ENCODE measurements at places on chromosomes 12 and 14.

- DNase-seq = no peak
Measured at GRCh38 chr12:129530984-129531383, 372.8 kb downstream of the TMEM132D start.

- no peak for DNase-seq
Measured at GRCh38 chr14:102759456-102760187, 17.6 kb upstream of the TRAF3 start.

DNA sequence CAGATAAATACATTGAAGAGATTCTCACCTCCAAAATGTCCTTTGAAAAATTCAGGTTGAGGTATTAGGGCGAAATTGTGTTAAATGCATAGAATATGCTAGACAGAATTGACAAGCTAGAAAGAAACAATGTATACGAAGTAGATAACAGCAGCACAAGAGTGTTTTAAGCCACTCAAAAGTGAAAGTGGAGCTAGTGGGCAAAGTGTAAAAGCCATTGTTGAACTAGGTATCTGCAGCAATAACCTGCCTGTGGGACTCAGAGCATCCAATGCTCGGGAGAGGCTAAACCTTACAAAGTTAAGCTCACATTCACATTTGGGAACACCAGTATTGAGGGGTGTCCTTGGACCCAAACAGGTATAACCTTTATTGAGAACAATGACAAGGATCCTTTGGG is 180.6 kb upstream of the TMPO start:
- no peak for DNase-seq

DNA sequence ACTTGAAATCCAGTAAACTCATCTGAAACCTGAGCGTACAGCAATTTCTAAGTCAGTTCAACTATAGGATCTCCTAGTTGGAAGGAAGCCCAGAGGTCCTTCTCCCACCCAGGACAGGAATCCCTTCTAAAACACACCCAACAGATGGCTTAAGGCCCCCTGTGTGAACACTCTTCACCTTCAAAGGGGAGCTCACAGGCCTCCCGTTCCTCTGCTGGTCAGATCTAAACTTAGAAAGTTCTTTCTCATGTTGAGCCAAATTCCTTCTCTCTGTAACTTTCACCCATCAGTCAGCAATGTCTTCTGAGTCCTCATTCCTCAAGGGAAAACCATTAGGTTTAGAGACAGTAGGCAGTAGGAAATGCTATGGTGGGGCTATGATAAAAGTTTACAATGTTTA is 355.2 kb downstream of the PCNX1 start:
- DNase-seq = no peak

DNA sequence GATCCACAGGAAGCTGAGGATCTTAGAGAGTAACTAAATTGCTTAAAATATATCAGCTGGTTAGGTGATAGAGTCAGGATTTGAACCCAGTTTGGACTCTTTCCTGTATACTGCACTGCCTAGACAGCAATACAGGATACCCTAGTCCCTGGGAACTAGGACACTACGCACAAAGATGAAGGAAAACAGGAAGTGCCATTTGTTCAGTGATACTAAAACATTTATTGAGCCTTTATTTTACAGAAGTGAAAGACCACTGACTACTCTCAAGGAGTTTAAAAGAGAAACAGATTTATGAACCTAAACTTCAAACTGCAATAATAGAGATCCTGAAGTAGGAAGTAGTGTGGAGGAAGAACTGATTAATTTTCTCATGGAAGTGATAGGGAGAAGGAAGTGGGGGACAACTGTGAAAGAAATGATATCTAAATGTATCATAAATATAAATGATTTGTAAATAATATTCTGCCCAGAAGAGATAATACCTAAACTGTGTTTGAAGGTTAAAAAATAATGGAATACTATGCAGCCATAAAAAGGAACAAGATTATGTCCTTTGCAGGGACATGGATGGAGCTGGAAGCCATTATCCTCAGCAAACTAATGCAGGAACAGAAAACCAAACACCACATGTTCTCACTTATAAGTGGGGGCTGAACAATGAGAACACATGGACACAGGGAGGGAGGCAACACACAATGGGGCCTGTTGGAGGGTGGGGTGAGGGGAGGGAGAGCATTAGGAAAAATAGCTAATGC is 18.2 kb downstream of the MSRB3 start:
- no peak for DNase-seq

- DNase-seq = no peak
Measured at GRCh38 chr12:117685110-117685926, 283.5 kb downstream of the KSR2 start.

DNA sequence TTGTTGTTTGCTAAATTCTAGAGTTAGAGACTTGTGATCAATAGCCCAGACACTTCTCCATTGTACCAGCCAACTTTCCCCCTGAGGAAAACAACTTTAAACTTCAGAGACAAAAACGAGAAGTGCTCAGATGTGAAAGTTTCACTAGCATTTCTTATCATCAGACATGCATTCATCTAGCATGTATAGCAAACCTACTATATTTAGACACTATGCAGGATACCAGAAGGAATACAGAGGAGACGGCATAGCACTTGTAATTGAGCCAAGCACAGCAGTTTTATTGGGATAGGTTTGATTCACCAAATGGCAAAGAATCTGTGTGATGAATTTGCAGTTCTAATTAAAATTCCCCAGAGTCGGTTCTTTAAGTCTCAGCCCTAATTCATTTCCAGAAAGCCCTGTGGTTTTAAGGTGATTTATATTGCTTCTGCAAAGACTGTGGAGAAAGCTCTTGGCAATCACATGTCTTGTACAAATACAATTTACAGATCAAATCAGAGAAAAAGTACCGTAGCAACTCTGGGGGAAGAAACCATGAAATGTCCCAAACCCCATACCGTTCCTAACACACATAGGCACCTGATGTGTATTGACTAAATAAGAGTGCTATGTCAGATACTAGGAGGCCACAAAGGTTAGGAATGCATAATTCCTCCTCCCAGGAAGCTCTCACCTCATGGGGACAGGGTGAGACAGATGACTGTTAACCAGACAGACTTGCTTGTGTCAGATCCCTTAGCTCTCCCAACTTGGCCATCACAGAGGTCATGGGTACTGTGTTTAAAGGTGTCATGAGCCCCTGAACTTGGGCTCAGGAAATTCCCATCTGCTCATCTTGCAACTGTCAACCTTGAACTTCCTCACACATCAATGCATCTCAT is 69.6 kb upstream of the KRAS start:
- no peak for DNase-seq

DNA sequence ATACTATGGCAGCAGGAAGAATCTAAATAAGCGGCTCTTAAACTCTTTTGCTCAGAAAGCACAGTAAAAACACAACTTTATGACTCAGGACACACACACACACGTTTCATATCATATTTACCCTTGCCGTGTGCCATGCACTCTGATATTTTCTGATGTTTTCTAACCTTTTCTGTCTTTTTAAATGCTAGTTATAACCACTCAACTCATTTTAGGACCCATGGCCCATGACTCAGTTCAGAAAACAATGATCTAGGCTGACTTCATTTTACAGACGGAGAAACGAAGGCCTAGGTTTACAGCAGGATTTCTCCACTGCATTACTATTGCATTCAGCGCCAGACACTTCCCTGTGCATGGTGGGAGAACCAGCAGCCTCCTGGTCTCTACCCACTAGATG is 9.1 kb downstream of the VWF start:
- DNase-seq = no peak

DNA sequence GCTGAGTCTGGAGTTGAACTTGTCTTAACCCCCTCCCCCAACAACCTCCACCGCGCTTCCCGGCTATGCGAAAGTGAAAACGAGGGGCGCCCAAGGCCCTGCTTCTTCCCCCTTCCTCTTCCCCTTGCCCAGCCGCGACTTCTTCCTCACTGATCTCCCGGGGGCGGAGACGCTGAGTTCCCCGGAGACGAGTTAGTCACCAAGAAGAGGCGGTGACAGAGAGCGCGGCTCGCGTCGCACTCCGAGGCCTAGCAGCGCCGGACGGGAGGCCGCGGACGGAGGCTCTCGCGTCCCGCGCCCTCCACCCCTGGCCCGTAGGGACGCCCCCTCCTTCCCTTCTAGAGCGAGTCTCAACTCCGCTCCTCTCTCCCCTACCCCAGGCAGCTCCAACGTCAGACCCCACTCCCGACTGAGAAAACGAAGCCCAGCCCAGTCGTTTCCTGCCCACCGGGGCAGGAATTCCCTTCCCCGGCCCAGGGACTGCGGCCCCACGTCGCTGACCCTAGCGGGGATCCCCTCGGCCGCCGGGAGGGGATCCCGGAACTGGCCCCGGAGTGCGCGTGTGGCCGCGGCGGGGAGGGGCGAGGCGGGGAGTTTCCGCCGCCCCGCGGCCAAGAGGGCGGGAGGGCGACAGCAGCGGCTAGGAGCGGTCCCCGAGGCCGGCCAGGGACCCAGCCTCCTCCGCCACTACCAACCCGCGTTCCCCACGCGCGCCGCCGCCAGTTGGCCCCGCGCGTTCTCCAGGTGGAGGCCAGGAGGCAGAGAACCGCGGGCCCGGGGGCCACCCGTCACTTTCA is 1.4 kb downstream of the BAZ1A start:
- DNase-seq = peak; percentile 62

DNA sequence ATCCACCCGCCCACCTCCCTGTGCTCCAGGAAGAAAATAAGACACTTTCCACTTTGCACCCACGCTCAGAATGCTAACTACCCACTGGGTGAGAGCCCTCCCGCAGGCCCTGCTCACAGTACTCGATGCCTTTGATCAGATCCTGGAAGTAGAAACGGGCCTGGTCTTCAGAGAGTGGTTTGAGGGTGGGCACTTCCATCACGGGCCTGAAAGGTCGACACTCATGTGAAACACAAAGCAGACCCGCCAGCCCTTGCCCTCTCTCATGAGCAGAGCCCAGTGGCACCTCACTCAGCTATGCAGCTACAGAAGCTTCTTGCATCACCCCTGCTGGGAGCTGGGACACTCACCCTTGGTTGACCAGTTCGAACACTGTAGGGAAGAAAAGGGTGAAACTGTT is 41.1 kb downstream of the CAMKK2 start:
- no peak for DNase-seq

- DNase-seq = no peak
Measured at GRCh38 chr12:40055228-40055579, 50.7 kb downstream of the SLC2A13 start.

DNA sequence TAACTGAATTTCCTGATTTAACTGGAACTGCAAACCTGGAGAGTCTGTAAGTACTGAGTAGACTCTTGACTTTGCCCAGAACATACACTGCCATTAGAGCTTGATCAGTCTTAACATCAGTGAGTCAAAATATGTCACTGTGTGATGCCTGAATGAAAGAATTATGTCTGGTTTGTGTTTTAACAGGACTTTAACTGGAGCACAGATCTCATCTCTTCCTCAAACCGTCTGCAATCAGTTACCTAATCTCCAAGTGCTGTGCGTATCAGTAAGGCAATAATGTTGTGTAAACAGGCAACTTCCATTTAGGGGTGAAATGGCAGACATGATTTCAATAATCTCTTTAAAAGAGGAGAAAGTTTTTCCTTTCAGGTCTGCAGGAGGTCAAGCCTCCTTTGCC is 97.0 kb downstream of the ZFC3H1 start:
- no peak for DNase-seq

DNA sequence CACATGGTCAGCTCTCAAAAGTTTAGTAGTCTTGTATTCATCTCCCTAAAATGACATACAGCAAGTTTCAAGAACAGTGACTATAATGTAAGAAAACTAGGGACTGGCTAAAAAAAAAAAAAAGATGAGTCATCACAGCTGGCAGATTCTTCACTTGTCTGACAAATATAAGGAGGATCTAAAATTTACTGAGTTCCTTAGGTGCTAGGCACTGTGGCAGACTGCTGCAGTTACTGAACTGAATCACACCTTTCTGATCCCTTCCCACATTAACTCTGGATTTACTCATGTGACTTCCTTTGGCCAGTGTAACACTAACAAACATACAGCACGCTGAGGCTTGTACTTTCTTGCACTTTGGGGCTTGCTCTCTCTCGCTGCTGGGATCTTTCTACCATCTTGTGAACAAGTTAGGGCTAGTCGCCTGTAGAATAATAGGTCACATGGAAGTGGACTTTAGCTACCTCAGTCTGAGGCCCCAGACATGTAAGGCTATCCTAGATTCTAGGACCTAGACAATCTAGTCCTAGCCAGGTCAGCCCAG is 32.1 kb downstream of the BAZ1A start:
- DNase-seq = peak; percentile 64

- DNase-seq = no peak
Measured at GRCh38 chr14:105905456-105905855, 379.1 kb downstream of the TMEM121 start.

- DNase-seq = no peak
Measured at GRCh38 chr12:85260896-85261295, 19.1 kb upstream of the ALX1 start.

DNA sequence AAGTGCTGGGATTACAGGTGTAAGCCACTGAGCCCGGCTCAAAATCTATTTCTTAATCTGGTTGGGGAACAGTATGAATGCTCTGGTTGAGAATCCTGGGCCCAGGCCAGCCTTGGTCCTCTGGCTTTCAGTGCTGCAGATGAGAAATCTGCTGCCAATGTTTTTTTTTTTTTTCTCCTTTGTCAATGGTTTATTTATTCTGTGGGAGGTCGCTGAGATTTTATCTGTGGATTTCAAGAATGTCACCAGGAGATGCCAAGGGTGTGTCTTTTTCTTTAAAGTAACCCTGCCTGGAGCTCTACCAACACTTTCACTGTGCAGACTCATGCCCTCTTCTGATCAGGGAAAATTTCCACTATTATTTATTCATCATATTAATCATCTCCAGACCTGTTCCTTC is 3.6 kb downstream of the SLC25A29 start:
- no peak for DNase-seq

DNA sequence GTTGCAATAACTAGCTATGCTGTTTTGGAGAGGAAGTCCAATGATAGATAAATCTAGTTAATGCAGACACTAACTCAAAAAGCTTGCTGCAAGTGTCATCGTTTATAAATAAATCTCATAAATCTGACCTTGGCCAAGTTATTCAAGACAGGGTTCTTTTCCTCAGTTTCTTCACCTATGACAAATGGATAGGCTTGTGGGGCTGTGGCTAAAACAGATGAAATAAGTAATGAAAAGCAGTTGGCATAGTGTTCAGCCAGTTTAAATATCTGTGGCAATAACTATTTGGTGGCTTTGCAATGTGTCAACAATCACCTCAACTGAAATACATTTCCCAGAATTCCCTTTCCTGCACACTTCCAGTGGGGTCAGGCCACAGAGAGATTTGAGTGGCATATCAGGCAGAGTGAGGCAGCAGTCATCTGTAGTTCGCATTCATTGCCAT is 169.9 kb downstream of the DYRK2 start:
- no peak for DNase-seq

DNA sequence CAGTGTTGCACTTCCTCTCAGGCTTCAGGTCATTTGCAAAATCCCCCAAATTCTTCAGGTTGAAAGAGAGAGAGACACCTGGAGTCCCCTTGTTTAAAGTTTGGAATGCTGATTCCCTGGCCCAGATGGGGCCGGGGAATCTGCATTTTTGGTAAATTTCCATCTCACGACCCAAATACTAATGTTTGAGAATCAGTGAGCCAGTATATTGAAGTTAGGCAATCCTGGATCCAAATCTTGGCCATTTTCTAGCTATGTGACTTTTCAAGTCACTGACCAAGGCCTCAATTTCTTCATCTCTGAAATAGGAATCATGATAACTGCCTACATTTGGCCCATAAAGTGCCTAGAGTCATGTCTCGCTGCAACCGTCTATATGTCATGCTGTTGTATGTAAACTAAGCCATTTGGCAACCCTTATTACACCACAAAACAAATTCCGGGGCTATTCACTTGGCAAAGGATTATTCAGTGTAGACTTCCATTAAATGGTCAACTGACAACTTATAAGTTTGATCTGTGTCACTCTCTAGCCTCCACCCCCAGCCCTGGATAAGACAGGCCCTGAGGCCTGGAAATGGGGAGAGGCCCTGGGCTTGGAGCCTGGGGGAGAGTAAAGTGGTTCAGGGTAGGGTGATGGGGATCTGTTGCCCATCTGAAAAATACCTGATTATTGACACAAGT is 3.7 kb upstream of the ZFP36L1 start:
- DNase-seq = no peak

All from hepatic stellate cell (primary cell).